ENCODE measurements at places on chromosomes 6 and 20.

GRCh38 chr6:47112317-47112716, 70.2 kb upstream of the ADGRF1 start:
- no peak for DNase-seq

GRCh38 chr6:43768506-43768860, 1.5 kb upstream of the VEGFA start:
- DNase-seq, result no peak

DNA sequence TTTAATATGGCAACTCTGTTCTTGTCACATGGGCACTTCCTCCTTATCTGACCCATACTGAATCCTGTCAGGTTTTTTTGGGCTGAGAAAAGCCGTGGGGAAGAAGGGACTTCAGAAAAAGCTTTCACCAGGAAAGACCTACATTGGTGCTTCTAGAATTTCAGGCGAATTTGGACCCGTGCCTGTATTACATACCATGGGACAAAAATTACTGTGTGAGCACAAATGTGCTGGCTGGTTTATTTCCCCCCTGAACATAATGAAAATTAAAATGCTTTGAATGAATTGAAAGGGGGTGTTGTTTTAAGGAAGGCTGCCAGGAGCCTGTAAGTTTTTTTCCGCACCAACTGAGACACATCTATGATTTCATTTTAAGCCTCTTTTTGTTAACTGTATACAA, 29.6 kb downstream of the CAP2 start:
- no peak for DNase-seq

DNA sequence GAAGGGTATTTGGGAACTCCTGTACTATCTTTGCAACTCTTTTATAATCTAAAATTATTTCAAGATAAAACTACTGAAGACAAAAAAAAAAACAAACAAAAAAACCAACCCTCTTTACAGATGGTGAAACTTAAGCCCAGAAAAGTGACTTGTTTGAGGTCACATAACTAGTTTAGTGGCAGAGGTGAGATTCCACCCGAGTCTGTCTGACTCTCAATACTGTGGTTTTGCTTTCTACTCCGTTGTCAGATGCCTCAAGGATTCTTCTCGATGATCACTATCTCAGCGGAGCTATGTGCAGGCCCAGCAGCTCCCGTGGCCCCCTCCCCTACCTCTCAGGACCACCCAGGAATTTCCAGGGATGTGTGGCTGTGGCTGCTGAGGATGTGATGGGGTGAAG, 36.1 kb upstream of the KCNB1 start:
- DNase-seq, result no peak

All from NCI-H1436 (cell line).